ENCODE measurements at places on chromosomes 7 and 10. TPM values are rescaled to one million over a fixed set of nuclear protein-coding genes. Genes with fewer than 3 reads are reported as not detected.
A peak's percentile ranks its signal among the peaks of the same experiment; 100 is the strongest.

The SPDYE8 gene
- total RNA-seq: not detected

The ALDH18A1 gene
- 60.4 TPM for total RNA-seq

The EPHB6 gene
- total RNA-seq: 28.6 TPM

The MARVELD1 gene
- total RNA-seq: 1.8 TPM

The FOXP2 gene
- total RNA-seq: not detected

The TMEM176A gene
- not detected for total RNA-seq

The LRIT1 gene
- not detected for total RNA-seq

The RBP3 gene
- not detected for total RNA-seq

The CNNM1 gene
- total RNA-seq: 0.54 TPM

The CHST15 gene
- not detected for total RNA-seq

The RET gene
- total RNA-seq: 0.10 TPM

The GRB10 gene
- total RNA-seq: 4.4 TPM

The PPP1R17 gene
- total RNA-seq: not detected

The SAP25 gene
- total RNA-seq: 36.1 TPM

The GPNMB gene
- not detected for total RNA-seq

DNA sequence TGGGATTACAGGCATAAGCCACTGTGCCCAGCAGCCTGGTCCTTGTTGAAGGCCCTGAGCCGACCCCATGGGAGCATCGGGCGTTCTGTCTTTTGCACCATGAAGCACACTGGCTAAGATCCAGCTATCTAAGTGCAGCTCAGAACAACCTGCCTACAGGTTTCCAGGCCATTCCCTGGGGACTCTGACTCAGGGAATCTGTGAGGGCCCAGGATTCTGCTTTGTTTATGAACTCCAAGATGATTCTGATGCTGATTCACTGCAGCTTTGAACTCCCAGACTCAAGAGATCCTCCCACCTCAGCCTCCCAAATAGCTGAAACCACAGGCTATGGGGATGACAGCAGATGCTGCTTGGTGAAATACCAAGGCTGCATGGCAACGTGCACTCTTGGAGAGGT is 30.2 kb downstream of the NPTX2 start:
- no peak overlapping the region for H3K27ac ChIP-seq
- no peak for DNase-seq
- no peak overlapping the region for H3K4me3 ChIP-seq

- H3K4me3 ChIP-seq: peak overlapping the region; percentile 98
- peaks cover 26% of the 10 kb centered on the region for H3K36me3 ChIP-seq
- peak overlapping the region; percentile 100 for H3K27ac ChIP-seq
- peaks cover 47% of the 10 kb centered on the region for H3K4me1 ChIP-seq
Measured at GRCh38 chr10:112375721-112376395, 1.9 kb downstream of the ACSL5 start.

DNA sequence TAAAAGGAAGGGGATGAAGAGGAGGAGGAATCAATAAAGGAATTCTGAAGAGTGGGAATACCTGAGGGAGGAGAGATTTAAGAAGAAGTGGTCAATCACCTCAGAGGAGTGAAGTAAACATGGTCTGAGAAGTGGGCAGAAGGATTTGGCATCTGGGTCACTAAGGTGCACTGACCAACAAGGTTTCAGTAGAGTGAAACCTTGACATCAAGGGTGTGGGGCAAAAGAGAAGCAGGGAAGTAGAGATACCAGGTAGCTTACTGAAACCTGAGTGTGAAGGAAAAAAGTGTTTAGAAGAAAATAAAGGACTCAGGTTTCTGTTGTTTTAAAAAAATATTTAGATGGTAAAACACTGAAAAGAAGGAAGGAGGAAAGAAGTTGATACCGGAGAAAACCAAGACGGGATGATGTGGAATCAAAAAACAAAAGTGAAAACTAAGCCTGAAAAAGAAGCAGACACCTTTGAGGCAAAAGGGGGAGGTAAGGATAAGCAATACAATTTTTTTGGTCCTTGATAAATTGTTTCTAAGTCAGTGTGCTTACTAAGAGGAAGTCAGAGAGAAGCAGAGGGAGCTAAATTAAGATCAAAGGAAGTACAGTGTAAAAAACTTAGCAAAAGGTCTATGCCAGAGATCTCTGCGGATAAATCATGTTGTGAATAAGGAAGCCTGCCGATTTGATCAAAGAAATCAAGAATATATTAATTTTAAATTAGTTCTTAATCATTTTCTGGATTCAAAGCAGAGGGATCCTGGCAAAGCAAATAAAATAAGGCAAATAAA is 137.2 kb upstream of the GPR22 start:
- no peaks in the 10 kb centered on the region for H3K27me3 ChIP-seq
- peaks cover 11% of the 10 kb centered on the region for H3K4me1 ChIP-seq
- no peak overlapping the region for H3K4me3 ChIP-seq
- peak overlapping the region; percentile 60 for H3K27ac ChIP-seq
- DNase-seq: no peak
- no peaks in the 10 kb centered on the region for H3K36me3 ChIP-seq

DNA sequence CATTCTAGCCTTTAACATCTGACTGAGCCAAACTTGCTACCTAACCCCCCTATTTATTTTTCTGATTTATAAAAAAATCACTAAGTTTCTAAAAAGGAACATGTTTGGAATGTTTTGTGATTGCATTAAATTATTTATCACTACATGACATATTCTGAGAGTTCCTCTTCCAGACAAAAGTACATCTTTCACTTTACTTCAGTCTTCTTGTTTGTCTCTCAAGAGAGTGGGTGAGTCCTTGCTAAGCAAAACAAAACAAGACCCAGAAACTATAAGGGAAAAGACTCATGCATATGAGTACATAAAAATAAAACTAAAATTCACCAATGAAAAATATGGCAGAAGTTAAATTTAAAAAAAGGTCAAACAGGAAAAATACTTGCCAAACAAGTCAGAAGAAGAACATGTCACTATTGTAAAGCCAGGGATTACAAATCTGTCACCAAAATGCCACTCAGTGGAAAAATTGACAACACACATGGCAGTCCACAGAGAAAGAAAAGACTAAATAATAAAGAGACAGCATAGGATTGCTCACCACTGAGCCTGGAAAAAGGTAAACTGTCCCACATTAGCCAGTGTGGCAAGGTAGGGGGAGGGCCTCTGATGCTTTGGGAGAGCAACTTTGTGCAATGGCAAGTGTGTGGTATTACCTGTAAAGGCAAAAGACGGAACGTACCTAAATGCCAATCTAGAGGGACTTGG is 166.7 kb upstream of the ZNF32 start:
- no peak for DNase-seq
- H3K4me3 ChIP-seq: peak overlapping the region; percentile 3
- H3K36me3 ChIP-seq: no peaks in the 10 kb centered on the region
- peaks cover 57% of the 10 kb centered on the region for H3K4me1 ChIP-seq

- H3K27ac ChIP-seq: no peak overlapping the region
- no peaks in the 10 kb centered on the region for H3K36me3 ChIP-seq
- H3K27me3 ChIP-seq: no peaks in the 10 kb centered on the region
- H3K4me3 ChIP-seq: peak overlapping the region; percentile 82
- peaks cover 10% of the 10 kb centered on the region for H3K4me1 ChIP-seq
Measured at GRCh38 chr10:132398566-132398991, 1.6 kb downstream of the PWWP2B start.

DNA sequence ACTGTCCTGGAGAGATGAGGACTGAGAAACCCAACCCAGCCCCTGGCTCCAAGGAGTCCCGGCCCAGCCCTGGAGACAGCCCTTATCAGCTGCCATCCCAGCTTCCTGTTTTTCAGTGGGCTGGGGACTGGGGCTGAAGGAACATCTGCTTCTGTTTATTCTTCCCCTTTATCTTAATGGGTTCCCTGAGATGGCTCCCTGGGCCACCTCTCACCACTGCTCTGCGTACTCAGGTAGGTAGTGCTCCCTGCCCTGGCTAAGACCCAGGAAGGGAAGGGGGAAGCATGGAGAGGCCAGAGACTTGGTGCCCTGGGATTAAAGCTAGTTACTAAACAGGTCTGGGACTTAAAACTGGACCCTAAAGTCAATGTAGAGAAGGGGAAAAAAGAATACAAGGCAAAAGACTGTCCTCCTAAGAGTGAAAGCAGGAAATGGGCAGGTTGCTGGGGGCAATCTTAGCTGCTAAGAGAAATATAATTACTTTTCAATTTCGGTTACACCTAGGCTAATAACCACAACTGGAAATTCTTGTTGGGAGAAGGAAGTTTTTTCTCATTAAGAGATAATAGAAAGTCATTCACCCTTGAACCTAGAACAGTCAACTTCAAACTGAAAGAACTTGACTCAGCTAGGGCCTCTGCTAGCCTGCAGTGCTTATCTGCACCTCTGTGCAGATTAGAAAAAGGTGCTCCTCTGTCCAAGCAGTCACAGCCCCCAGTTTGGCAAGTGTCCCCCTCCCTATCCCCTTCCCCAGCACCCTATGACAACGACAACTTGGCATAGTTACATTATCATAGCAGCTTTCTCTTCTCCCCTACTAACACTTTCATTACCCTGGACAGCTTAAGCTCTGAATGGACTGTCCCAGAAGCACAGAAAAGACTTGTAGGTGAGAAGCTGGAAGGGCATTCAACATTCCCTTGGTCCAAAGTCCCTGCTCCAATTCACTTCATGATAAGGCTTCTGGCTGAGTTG is 65.6 kb upstream of the KDM7A start:
- H3K36me3 ChIP-seq: no peaks in the 10 kb centered on the region
- H3K27me3 ChIP-seq: no peaks in the 10 kb centered on the region
- DNase-seq: no peak
- H3K4me1 ChIP-seq: peaks cover 14% of the 10 kb centered on the region
- H3K27ac ChIP-seq: peak overlapping the region; percentile 46
- H3K4me3 ChIP-seq: no peak overlapping the region

- no peak overlapping the region for H3K4me3 ChIP-seq
- H3K4me1 ChIP-seq: no peaks in the 10 kb centered on the region
- no peak overlapping the region for H3K27ac ChIP-seq
- DNase-seq: no peak
- no peaks in the 10 kb centered on the region for H3K36me3 ChIP-seq
Measured at GRCh38 chr10:114713525-114714090, 55.5 kb upstream of the ABLIM1 start.

- peaks cover 4% of the 10 kb centered on the region for H3K27me3 ChIP-seq
- H3K27ac ChIP-seq: no peak overlapping the region
- no peaks in the 10 kb centered on the region for H3K36me3 ChIP-seq
- no peaks in the 10 kb centered on the region for H3K4me1 ChIP-seq
- no peak for DNase-seq
Measured at GRCh38 chr7:1692515-1693418, 22.7 kb downstream of the ELFN1 start.

GRCh38 chr10:63822496-63822895 is 301.3 kb downstream of the REEP3 start:
- H3K4me1 ChIP-seq: no peaks in the 10 kb centered on the region
- H3K27me3 ChIP-seq: peaks cover 29% of the 10 kb centered on the region
- no peak overlapping the region for H3K27ac ChIP-seq
- no peak for DNase-seq
- no peak overlapping the region for H3K4me3 ChIP-seq

DNA sequence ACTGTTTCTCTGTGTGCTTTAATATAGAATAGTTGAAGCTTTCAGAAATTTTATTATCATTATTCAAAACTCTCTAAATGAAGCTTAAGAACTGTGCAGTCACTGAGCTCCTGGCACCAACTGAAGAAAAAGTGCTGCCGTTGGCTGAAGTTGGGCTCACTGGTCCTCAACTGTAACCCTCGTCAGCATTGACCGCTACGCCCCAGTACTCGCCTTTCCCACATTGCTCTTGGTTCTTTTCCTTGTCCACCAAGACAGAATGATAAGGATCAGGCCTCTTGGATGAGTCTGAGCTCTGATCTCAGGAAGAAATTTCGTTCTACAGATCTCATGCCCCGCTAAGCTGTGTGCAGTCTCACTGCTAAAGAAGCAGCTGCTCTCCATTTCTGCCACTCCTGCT is 7.9 kb upstream of the TAF3 start:
- no peak for DNase-seq
- no peak overlapping the region for H3K4me3 ChIP-seq
- no peaks in the 10 kb centered on the region for H3K27me3 ChIP-seq
- no peaks in the 10 kb centered on the region for H3K4me1 ChIP-seq

DNA sequence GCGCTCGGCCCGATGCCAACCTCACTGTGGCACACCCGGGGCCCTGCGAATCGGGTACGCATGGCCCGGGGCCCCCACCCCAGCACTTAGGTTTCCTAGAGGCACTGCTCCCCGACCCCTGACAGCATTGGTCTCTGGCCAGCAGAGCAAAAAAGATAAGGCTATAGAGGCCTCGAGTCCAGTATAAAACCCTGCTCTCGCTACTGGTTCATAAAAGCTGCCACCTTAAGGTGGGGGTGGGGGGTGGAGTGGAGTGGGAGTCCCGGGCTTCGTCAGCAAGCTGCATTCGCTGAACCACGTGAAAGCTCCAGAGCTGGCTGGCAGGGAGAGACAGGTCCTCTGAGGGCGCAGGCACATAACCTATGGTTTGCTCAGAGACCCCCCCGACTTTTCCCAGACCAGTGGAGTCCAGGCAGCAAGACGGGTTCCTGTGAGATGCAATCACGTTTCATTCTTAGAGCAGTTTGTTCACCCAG is 1.3 kb downstream of the KAZALD1 start:
- no peak for DNase-seq
- H3K4me1 ChIP-seq: peaks cover 58% of the 10 kb centered on the region
- H3K27me3 ChIP-seq: peaks cover 49% of the 10 kb centered on the region
- no peak overlapping the region for H3K27ac ChIP-seq
- H3K36me3 ChIP-seq: peaks cover 9% of the 10 kb centered on the region

- H3K27ac ChIP-seq: no peak overlapping the region
- H3K4me1 ChIP-seq: no peaks in the 10 kb centered on the region
- H3K27me3 ChIP-seq: no peaks in the 10 kb centered on the region
- DNase-seq: no peak
- peaks cover 16% of the 10 kb centered on the region for H3K36me3 ChIP-seq
- H3K4me3 ChIP-seq: no peak overlapping the region
Measured at GRCh38 chr7:2201128-2201527, 31.6 kb downstream of the MAD1L1 start.

DNA sequence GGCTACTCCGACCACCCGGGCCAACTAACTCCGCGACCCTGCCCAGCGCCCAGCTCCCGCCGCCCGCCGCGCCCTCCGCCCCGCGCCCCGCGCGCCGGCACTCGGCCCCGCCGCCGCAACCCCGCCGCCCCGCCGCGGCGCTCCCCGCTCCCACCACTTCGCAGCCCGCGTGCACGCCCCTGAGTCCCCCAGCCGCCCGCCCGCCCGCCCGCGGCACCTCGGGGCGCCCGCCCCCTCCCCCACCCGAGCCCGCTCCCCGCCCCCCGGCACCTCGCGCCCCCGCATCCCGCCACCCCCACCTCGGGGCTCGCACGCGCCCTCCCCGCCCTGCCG is 598 bp downstream of the JAZF1 start:
- no peak overlapping the region for H3K4me3 ChIP-seq
- peaks cover 3% of the 10 kb centered on the region for H3K36me3 ChIP-seq
- H3K27me3 ChIP-seq: peaks cover 31% of the 10 kb centered on the region
- peaks cover 13% of the 10 kb centered on the region for H3K4me1 ChIP-seq
- no peak for DNase-seq

GRCh38 chr7:66720561-66720960 is 20.0 kb upstream of the RABGEF1 start:
- no peaks in the 10 kb centered on the region for H3K27me3 ChIP-seq
- H3K4me1 ChIP-seq: no peaks in the 10 kb centered on the region
- no peak overlapping the region for H3K27ac ChIP-seq
- H3K4me3 ChIP-seq: no peak overlapping the region

GRCh38 chr7:137399827-137400823 is 56.6 kb upstream of the PTN start:
- H3K27me3 ChIP-seq: no peaks in the 10 kb centered on the region
- H3K27ac ChIP-seq: no peak overlapping the region
- no peak overlapping the region for H3K4me3 ChIP-seq
- DNase-seq: no peak
- no peaks in the 10 kb centered on the region for H3K36me3 ChIP-seq

- no peak overlapping the region for H3K4me3 ChIP-seq
- H3K27me3 ChIP-seq: no peaks in the 10 kb centered on the region
Measured at GRCh38 chr7:82803411-82803810, 359.3 kb downstream of the PCLO start.
